ENCODE measurements at places on chromosomes 13 and 19.

DNA sequence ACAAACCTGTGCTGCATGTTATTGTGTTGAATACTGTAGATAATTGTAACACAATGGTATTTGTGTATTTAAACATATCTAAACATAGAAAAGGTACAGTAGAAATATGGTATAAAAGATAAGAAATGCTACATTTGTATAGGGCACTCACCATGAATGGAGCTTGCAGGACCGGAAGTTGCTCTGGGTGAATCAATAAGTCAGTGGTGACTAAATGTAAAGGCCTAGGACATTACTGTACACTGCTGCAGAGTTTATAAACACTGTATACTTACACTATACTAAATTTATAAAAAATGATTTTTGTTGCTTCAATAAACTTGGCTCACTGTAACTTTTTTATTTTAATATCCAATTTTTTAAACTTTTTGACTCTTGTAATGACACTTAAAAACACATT lies 34.4 kb downstream of the LMO7 start:
- no peak for DNase-seq

GRCh38 chr19:17933414-17934129 lies 757 bp downstream of the CCDC124 start:
- peak; percentile 34 for DNase-seq

GRCh38 chr19:13033819-13034611 lies 38.7 kb downstream of the NFIX start:
- DNase-seq = peak; percentile 69

- no peak for DNase-seq
Observed at GRCh38 chr19:50036908-50037307, 11.1 kb downstream of the ZNF473 start.

GRCh38 chr19:1760020-1760419 lies 6.7 kb downstream of the ONECUT3 start:
- DNase-seq = no peak

GRCh38 chr19:14673088-14673487 lies 1.6 kb downstream of the ADGRE3 start:
- DNase-seq = no peak

GRCh38 chr19:19054315-19054938 lies 9.4 kb upstream of the SLC25A42 start:
- DNase-seq = no peak

GRCh38 chr19:17370026-17370587 lies 7.0 kb downstream of the PLVAP start:
- no peak for DNase-seq

DNA sequence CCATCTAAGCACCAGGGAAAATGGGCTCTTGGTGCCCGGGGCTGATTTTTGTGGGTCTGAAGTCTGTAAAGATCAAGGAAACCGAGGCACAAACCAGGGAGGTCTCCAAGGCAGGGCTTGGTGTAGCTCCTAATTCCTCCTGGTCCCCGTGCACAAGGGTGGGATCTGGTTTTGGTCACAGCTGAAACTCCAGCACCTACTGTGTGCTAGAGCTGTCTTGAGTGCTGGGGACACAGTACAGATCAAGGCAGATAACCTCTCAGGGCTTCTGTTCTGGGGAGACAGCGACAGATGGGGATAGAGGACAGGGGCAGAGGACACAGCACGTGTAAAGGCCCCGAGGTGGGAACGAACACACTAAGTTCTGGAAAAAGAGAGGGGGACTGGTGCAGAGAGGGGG lies 37.4 kb downstream of the PTPRS start:
- no peak for DNase-seq
